ENCODE measurements at places on chromosomes 5 and 9. TPM values are rescaled to one million over a fixed set of nuclear protein-coding genes. Genes with fewer than 3 reads are reported as not detected.

Gene DEPDC1B
- 0.57 TPM for total RNA-seq

Gene TMEM171
- 2.4 TPM for total RNA-seq

Gene NINJ1
- total RNA-seq = 32.1 TPM

DNA sequence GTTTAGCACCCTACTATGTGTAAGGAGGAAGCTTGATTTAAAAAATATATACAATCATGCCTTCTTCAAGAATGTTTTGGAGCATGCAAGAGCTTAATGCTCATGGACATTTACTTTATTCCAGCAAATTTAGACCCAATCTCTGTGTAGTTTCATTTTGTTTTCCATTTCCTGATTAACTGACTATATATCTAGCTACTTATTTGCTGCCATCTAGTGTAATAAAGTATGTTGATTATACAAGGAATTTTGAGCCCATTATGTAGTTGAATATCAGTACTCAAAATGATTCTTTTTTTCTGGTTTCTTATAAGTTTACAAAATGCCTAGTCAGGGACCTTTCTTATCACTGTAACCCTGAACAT is 100.0 kb upstream of the CCDC152 start:
- no peak for DNase-seq

- DNase-seq = no peak
Observed at GRCh38 chr5:133527311-133527710, 85.0 kb downstream of the FSTL4 start.

DNA sequence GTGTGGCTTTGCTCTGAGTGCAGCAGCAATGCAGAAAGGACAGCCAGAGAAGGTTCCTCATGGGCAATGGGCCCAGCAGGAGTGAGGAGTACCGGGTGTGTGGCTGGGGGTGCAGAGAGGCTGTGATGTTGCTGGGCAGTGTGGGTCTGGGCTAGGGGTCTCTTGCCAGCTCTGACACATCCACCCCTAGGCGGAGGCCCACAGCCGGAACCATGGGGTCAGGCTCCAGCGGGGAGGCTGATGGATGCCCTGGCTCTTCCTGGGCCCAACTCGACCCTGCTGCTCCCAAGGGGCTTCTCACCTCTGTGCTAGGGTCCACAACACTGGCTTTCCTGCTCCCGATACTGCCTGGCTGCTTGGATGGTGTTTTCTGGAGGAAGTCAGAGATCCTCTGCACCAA is 19.9 kb downstream of the TBC1D9B start:
- no peak for DNase-seq

DNA sequence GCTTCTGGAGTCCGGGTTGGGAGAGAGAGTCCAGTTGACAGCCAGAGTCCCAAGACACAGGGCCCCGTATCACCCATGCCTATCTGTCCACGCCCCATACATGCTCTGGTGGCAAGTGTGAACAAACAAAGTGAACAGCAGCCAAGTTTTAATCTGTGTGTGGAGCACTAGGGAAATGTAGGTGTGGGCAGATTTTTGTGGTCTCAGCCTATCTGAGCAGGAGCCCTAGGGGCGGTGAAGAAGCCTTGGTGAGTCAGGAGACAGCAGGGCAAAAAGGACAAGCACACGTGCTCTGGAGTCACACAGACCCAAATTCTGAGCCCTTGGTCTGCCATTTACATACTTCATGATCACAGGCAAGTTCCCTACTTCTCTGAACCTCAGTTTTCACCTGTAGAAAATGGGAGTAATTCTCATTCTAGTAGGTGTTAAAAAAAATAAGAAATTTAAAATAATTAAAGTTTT is 23.2 kb downstream of the EGR1 start:
- no peak for DNase-seq

GRCh38 chr5:163624431-163624830 is 119.0 kb downstream of the MAT2B start:
- no peak for DNase-seq

DNA sequence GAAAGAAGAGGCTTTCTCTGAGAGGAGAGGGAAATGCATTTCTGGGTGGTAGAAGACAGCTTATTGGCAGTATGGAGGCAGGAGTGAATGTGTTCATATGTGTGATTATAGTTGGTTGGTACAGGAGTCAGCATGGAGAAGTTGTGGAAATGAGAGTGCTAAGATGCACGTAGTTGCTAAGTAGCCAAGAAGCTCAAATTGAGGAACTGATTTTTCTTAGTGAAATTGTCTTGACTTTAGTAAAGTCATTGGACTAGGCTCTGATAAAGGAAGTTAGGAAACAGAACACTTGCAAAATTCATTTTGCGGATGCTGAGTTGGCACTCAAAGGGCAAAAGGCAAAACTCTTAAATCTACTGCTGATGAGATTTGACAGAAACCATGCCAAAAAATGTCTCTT is 158.9 kb upstream of the VCAN start:
- DNase-seq = no peak

Measured in ureter (tissue), 1 donor.